Colonic mucosa (tissue), 4 donors: ENCODE measurements at places on chromosomes 16 and 17. TPM values are rescaled to one million over a fixed set of nuclear protein-coding genes. Genes with fewer than 3 reads are reported as not detected.
A peak's percentile ranks its signal among the peaks of the same experiment; 100 is the strongest.

GRCh38 chr16:5640883-5641282 is 543.3 kb upstream of the EEF2KMT start:
- no peaks in the 10 kb centered on the region for H3K4me1 ChIP-seq
- H3K27me3 ChIP-seq = no peaks in the 10 kb centered on the region
- no peak overlapping the region for H3K27ac ChIP-seq

GRCh38 chr17:78796517-78796900 is 14.4 kb upstream of the CYTH1 start:
- peaks cover 19% of the 10 kb centered on the region for H3K36me3 ChIP-seq
- no peak overlapping the region for H3K4me3 ChIP-seq
- DNase-seq = no peak
- H3K4me1 ChIP-seq = no peaks in the 10 kb centered on the region
- H3K27ac ChIP-seq = no peak overlapping the region

DNA sequence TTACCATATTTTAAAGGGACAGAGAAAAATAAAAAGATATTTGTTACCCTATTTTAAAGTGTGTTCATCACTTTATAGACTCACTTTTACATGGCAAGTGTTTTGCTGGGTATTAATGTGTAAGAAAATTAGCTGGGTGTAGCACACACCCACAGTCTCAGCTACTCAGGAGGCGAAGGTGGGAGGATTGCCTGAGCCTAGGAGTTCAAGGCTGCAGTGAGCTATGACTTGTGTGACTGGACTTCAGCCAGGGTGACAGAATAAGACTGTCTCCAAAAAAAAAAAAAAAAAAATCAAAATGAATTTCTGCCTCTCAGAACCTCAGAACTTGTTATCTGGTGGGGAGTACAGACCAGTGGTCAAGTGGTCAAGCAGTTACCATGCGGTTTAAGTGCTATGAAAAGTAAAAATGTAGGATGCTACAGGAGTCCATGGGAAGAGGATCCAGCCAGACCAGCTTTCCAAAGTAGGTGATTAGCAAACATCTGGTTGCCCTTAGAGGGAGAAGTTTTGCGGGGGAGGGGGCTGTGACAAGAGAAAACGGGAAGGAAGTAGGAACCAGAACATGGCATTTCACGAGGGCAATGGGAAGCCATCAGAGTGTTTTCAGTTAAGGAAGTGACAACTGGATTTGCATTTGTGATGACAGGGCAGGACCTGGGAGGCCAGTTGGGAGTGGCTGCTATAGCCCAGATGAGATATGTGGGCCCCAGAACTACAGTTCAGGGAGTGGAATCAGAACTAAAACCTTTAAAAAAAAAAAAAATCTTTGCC is 13.9 kb downstream of the CNEP1R1 start:
- peaks cover 5% of the 10 kb centered on the region for H3K4me1 ChIP-seq
- H3K27ac ChIP-seq = peak overlapping the region; percentile 45
- no peak overlapping the region for H3K4me3 ChIP-seq
- no peaks in the 10 kb centered on the region for H3K36me3 ChIP-seq

- H3K4me1 ChIP-seq = peaks cover 4% of the 10 kb centered on the region
- H3K27ac ChIP-seq = peak overlapping the region; percentile 22
- no peaks in the 10 kb centered on the region for H3K36me3 ChIP-seq
- H3K4me3 ChIP-seq = no peak overlapping the region
Observed at GRCh38 chr16:66959704-66960161, 1.3 kb upstream of the CES3 start.

DNA sequence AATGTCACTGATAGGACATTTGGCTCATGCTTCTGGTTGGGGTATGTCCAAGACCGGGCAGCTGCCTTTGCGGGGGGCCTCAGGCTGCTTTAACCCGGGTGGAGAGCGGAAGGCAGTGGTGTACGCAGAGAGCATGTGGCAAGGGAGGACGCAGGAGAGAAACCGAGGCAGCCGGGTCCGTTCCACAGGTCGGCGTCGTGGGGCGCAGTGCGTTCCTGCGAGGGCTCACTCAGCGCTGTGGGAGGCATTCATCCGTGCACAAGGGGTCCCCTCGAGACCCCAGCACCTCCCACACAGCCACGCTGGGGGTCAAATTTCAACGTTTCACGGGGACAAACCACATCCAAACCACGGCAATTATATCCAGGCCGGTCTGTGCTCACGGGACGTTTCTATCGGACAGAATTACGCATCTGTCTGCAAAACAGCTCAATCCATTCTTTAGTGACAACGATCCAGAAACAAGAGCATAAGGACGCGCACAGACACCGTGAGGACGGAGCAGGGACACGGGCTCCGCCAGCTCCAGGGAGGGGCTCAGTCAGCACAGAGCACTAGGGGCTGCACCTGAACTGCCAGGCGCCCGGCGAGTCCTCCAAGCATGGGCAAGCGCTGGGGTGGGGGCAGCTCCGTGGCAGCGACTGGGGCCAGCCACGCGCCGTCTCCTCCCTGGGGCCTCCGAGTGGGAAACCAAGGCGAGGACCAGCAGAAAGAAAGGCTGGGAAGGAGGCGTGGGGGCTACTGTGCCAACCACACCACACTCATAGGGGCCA is 108.4 kb upstream of the METRNL start:
- DNase-seq = peak; percentile 11
- H3K36me3 ChIP-seq = no peaks in the 10 kb centered on the region
- no peaks in the 10 kb centered on the region for H3K4me1 ChIP-seq

DNA sequence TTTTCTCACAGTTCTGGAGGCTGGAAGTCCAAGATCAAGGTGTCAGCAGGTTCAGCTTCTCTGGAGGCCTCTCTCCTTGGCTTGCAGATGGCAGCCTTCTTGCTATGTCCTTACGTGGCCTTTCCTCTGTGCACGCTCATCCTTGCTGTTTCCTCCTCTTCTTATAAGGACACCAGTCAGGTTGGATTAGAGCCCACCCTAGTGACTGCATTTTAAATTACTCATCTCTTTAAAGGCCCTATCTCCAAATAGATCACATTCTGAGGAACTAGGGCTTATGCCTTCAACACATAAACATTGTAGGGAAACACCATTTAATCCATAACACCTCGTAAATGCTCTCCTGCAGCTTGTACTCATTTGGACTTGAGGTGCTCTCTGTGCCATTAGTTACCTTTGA is 36.3 kb downstream of the DHRS7C start:
- H3K4me1 ChIP-seq = no peaks in the 10 kb centered on the region
- no peak overlapping the region for H3K27ac ChIP-seq
- DNase-seq = no peak
- no peaks in the 10 kb centered on the region for H3K27me3 ChIP-seq

DNA sequence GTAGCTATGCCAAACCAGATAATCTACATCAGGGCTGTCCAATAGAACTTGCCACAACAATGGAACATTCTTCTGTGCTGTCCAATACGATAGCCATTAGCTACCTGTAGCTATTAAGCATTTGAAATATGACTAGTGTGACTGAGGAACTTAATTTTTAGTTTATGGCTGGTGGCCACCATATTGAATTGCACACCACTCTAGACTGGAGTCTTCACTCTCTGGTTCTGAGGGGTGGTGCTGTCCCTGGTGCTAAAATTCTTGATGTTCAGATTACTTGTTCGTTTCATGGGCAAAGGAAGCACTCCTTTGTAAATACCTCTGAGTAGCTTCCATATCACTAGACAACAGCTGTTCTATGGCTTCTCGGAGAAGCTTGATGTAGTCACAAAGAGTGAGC is 296.6 kb downstream of the NPIPA8 start:
- no peaks in the 10 kb centered on the region for H3K36me3 ChIP-seq
- H3K4me3 ChIP-seq = no peak overlapping the region
- no peaks in the 10 kb centered on the region for H3K27me3 ChIP-seq
- no peak for DNase-seq
- H3K4me1 ChIP-seq = no peaks in the 10 kb centered on the region

- peaks cover 14% of the 10 kb centered on the region for H3K4me1 ChIP-seq
- no peaks in the 10 kb centered on the region for H3K27me3 ChIP-seq
- no peak for DNase-seq
- H3K27ac ChIP-seq = no peak overlapping the region
- no peak overlapping the region for H3K4me3 ChIP-seq
Observed at GRCh38 chr16:81556715-81557284, 112.2 kb downstream of the CMIP start.

DNASE1L2 gene
- 2.4 TPM for total RNA-seq

SNAI3 gene
- total RNA-seq = 0.40 TPM

DNA sequence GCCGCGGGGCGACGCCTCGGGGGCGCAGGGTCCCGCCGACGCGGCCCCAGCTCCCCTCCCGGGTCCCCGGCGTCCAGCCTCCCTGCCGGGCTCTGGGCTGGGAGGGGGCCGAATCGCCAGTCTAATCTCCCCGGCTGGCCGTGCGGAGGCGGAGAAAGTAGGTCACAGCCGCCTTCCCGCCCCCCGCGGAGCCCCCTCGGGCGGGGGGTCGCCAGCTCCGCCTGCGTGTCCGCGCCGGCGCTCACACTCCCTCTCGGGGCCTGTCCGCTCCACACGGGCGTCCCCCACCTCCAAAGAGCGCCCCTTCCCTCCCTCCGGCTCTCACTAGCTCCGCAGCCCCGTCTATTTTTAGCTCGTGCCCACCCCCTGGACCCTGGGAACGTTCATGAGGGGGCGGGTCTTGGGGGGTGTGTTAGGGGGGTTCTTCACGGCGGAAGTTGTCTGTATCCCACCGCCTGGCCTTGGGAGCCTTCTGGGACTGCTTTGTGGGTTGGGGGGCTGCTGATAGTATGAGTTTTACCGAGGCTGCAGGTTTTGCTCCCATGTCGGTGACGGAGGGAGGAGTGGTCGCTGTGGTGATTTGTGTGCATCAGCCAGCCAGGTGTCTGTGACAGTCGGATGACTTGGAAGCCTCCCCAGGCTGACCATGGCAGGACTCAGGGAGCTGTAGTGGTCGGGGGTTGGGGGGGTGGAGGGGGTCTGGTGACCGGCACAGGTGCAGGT is 1.1 kb downstream of the ATP1B2 start:
- H3K27me3 ChIP-seq = peaks cover 21% of the 10 kb centered on the region
- H3K36me3 ChIP-seq = no peaks in the 10 kb centered on the region
- H3K4me3 ChIP-seq = peak overlapping the region; percentile 39
- no peak overlapping the region for H3K27ac ChIP-seq

TPPP3 gene
- total RNA-seq = 3.7 TPM
